ENCODE measurements at places on chromosomes 13 and 19. TPM values are rescaled to one million over a fixed set of nuclear protein-coding genes. Genes with fewer than 3 reads are reported as not detected.

GRCh38 chr19:35349614-35350521, 2.2 kb downstream of the FFAR1 start:
- peak; percentile 28 for DNase-seq

DNA sequence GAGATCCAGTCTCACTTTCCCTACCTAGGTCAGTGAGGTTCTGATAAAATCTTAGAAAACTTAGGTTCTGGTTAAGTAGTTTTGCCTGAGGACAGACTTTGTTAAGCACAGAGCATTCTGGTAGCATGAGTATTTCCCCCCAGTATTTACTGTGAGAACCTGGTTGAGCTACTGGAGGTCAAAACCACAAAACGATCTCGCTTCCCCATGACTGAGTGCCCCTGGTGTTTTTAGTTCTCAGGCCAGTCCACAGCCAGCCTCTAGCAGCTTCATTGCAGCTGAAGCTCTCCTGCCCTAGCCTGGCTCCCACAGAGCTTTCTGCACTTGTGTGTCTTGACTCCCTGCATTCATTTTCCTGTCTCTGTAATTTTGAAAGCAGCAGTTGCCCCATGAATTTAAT, 1138.2 kb downstream of the UQCRFS1 start:
- DNase-seq: no peak

The PDX1 gene
- total RNA-seq: not detected

DNA sequence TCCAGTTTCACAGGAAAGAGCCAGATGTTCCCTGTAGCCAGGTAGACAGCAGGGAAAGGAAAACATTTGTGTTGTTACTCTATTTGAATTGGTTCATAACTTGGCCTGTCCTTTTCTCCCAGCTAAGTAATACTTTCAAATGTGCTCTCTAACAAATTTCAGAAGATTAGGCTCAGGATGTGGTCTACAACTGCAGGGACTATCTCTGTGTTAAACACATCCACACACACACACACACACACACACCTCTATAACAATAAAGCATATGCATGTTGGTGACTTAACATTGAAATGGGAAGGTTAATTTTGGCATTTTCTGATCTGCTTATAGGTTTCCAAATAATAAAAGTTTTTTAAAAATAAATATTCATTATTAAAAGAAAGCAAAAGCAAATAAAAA, 316.0 kb upstream of the ARGLU1 start:
- no peak for DNase-seq

- no peak for DNase-seq
Measured at GRCh38 chr19:48495396-48495795, 16.2 kb downstream of the LMTK3 start.

DNA sequence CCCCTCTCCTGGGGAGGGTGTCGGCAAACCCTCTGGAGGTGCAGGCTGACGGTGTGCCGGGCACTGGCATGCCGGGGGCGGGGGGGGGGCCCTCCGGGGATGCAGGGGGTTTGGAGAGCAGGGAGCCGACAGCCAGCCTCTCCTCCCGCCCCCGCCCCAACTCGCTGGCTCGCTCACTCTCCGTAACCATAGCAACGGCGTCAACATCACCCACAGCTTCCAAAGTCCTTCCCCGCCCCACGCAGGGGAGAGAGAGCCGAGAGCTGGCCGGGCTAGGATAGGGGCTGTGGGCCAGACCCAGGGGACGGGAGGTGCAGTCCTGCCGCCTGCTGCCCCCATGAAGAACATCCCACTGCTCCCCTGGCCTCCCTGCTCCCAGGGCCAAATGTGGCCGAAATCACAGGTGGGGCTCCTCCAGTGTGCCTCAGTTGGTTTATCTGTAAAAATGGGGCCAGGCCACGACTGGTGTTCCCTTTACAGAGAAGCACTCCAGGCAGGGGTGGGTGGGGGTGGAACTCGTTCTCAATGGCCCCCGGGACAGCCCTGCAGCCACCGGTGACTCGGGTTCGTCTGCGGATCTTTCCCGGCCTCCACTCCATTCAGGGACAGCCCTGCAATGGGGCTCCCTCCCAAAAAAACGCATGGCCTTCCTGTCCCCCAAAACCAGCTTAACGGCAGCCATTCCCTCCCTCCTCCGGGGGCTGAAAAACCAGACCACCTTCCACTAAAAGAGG, 3.2 kb downstream of the KLF16 start:
- DNase-seq: peak; percentile 90

DNA sequence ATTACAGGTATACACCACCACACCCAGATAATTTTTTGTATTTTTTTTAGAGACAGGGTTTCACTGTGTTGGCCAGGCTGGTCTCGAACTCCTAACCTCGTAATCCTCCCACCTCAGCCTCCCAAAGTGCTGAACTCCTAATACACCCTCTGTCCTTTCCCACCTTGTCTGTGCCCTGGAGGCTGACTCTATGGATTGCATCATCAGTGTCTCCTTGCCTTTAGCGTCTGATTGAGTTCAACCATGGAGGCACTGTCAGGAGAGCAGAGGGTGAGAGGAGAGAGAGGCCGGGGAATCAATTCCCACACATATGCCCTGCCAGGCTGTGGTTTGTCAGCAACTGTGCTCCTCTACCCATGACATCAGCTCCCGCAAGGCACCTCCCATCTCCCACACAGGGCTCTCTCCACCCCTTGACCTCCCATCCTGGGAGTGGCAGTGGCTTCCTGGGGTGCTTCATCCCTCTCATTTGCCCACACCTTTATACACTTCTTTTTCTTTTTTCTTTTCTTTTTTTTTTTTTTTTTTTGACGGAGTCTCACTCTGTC, 12.6 kb upstream of the LILRB4 start:
- DNase-seq: no peak

DNA sequence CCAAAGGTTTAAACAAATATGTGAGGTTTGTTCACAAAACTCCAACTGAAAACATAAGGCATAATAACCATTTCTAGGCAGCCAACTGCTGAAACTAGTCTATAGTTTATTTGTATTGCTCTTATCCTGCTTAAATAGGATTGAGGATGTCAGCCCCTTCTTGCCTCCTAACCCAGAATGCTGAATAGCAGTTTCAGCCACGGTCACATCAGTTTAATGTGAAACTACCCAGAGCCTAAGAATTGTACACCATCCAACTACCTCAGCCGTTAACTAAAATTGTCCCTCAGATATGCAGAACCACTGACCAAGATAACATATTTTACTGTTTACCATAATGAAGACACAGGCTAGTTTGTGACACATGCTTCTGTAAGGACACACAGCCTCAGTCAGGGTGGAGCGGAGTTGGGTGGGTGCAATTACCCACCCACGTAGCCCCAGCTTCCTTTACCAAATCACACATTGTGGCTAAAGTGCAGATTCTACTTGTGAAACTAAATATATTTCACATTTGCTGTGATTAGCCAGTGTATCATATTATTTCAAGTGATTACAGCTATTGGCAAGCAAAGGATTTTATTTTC, 259.9 kb downstream of the EFNB2 start:
- DNase-seq: no peak

The FAM216B gene
- not detected for total RNA-seq

GRCh38 chr19:50178859-50179537, 15.9 kb upstream of the IZUMO2 start:
- DNase-seq: no peak

The TRPC4 gene
- 3.8 TPM for total RNA-seq

DNA sequence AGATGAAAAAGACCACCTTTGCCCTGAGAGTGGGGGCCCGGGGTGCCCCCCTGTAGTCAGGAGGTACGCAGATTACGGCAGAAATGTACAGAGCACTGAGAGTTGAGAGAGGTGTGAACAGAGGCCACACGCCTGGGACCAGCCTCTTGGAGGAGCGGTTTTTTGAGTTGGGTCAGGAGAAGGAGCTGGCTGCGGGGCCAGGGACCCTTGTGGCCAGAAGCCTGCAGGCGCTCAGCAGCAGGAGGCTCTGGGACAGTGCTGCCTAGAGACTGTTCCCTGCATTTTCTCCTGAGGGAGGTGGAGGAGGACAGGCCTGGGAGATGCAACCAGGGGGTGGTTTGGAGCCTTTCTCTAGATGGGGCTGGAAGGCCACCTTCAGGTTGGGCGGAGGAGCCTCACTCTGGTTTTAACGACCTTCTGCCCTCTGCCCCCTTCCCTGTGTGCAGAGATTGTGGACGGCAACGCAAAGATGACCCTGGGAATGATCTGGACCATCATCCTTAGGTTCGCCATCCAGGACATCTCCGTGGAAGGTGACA, 39.7 kb downstream of the CAPN12 start:
- DNase-seq: no peak

The ERICH6B gene
- not detected for total RNA-seq

The PLIN5 gene
- 1.3 TPM for total RNA-seq

DNA sequence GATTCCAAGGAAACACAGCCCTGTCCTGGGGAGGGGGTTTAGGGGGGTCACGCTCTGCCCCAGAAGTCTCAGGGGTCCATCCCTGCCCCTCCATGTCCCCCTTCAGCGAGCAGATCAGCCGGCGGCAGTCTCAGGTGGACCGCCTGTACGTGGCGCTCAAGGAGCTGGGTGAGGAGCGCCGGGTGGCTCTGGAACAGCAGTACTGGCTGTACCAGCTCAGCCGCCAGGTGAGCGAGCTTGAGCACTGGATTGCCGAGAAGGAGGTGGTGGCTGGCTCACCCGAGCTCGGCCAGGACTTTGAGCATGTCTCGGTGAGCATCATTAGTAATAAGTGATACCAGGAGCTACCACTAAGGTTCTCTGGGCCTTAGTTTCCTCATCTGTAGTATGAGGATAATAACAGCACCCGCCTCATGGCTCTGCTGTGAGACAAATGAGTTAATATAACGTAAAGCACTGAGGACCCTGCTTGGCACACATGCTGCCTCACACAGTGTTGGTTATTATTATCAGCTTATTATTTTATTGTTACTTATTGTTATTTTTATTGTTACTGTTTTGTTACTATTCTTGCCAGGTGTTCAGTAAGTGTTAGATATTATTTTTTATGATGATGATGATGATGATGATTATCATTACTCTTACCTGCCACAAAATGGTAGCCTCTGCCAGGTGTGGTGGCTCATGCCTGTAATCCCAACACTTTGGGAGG, 20.5 kb upstream of the SHKBP1 start:
- DNase-seq: peak; percentile 64

DNA sequence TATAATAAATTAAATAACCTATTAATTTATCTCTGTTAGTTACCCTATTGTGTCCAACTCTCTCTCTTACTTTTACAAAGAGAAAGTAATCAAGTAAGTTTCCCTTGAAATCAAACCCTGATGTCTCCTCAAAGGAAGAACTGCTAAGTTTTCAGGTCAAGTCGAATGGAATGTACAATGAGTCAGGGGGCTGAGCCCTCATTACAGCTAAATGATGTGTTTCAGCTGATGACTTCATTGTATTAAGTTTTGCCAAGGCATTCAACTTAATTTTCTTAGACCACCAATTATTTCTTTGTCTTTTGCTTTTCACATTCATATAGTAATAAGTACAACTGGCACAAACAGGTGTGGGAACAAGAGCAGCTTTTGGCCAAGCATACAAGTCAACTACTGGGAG, 54.7 kb upstream of the DCT start:
- no peak for DNase-seq

- DNase-seq: no peak
Measured at GRCh38 chr13:114227528-114227927, 7.2 kb upstream of the CDC16 start.

DNA sequence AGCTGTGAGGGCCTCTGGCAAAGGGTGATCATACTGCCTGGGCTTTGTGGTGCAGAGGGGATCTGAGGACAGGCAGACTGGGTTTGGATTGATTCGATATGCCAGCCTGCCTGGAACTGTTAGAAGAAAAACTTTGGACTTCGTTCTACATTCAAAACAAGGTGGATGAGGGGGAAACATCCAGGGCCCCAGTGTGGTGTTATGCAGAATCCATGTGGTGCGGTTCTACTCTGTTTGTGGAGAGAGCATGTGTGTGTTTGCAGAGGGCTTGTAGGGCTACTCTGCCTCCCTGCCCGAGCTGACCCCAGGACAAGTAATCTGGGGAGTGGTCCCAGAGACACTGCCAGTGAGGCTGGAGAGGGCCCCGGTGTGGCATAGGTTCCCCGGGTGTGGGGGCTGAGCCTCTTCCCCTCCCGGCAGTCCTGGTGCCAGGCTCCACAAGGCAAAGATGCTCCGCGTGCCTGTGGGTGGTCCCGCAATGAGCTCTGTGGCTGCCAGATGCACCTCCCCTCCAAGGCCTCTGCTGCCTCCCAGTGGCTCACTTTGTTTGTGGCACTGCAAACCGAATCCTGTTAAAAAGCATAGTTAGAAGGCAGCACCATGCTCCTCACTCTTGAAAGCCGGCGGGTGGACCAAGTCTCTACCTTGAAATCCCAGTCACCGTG, 22.3 kb upstream of the TFDP1 start:
- DNase-seq: peak; percentile 92

DNA sequence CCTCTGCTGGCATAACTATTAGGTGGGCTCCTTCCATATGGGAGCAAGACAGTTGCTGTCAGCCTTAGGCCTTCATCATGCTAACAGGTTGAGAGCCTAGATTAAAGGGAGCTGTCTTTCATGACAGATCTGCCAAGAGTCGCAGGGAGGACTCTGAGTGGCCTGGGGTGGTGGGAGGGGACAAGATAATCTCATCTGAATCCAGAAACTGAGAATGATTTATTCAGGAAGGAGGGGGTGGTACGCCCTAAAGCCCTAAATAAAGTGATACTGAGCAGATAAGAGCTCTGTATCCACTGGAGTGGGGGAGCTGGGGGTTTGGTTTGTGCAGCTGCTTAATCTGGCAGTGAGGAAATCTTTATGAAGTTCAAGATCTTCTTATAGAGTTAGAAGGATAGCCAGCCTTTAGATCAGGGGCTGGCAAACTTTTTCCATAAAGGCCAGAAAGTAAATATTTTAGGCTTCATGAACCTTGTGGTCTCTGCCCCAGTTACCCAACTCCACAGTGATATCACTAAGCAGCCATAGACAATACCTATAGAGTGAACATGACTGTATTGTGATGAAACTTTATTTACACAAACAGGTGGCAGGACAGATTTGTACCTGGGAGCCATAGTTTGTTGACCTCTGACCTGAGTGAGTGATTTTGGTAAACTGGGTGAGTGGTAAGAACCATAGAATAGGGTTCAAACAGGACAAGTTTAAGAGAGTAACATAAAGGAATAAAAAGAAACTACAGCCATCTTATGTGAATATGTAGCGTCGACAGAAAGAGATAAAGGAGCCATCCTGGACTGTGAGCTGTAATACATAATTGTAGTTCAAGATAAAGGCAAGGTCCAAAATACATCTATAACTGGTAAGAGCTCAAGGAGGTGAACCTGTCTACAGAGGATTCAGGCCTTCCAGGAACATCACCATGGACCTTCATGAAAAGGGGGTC, 9.8 kb upstream of the STK24 start:
- no peak for DNase-seq

The CDK8 gene
- total RNA-seq: 28.4 TPM

The TMEM38A gene
- 7.4 TPM for total RNA-seq

GRCh38 chr13:39417643-39418042, 185.3 kb downstream of the LHFPL6 start:
- no peak for DNase-seq

The TEAD2 gene
- 110 TPM for total RNA-seq

DNA sequence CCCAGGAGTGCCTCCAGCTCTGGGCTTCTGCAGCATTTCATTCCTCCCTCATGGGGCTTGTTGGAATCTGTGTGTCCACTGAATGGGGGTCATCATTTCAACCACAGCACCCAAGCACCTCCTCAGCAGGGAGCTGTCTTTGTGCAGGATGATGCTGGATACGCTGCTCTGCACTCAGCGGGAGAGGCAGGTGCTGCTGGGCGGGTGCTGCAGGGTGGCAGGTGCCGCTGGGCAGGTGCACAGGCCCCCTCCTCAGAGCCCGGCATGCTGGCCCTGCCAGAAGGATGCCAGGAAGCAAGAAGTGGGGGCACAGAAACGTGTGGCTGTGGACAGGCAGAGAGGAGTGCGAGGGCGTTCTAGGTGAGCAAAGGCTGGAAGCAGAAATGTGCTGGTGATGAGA, 121.8 kb upstream of the VSTM2B start:
- DNase-seq: no peak

- DNase-seq: no peak
Measured at GRCh38 chr13:33111414-33112110, 95.3 kb downstream of the KL start.
